H9 (cell line): ENCODE measurements at places on chromosomes 7 and 10.

GRCh38 chr7:36107926-36108631 is 45.0 kb upstream of the EEPD1 start:
- no peak for DNase-seq

DNA sequence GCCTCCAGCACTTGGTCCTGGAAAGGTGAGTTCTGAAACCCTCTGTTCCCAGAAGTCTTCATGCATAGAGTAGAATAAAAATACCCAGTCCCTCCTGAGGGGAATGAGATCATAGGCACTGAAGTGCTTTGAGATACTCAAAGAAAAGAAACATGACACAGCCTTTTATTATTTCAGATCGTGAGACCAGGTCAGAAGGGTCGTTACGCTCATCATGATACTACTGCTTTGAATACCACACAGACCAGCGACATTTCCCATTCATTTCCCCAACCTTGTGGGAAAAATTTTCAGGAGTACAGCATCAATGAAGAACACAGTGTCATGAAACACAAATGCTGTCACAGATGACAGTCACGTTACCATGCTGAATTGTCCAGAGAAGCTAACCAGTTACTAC is 15.0 kb downstream of the CLRN3 start:
- no peak for DNase-seq

DNA sequence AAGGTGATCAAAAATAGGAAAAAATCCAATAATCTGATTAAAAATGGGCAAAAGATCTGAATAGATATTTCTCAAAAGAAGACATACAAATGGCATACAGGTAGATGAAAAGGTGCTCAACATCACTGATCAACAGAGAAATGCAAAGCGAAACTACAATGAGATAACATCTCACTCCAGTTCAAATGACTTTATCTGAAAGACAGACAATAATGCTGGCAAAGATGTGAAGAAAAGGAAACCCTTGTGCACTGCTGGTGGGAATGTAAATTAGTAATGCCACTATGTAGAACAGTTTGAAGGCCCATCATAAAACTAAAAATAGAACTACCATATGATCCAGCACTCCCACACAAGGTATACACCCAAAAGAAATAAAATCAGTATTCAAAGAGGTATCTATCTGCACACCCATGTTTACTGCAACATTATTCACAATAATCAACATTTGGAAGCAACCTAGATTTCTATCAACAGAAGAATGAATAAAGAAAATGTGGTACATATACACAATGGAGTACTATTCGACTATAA is 85.0 kb downstream of the LRRN3 start:
- no peak for DNase-seq

GRCh38 chr10:15863733-15864132 is 3.4 kb upstream of the MINDY3 start:
- DNase-seq: no peak

DNA sequence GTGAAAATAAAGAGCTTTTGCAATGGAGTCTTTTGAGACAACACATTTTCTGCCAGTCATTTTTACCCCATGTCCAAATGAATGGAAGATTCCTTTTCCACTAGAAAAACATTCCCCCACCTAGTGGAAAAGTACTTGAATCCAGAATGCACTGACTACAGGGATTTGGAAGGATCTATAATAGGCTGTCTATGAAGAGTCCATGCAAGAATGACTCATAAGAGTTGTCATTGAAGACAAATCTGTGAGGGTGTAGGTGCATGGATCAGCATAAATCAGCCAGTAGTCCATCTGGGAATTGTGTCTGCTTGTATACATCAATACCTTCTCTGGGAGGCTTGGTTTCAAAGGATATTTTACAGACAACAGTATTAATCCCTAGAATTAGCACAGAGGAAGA is 32.5 kb upstream of the TRUB1 start:
- DNase-seq: no peak
